ENCODE measurements at places on chromosomes 16 and 17.

DNA sequence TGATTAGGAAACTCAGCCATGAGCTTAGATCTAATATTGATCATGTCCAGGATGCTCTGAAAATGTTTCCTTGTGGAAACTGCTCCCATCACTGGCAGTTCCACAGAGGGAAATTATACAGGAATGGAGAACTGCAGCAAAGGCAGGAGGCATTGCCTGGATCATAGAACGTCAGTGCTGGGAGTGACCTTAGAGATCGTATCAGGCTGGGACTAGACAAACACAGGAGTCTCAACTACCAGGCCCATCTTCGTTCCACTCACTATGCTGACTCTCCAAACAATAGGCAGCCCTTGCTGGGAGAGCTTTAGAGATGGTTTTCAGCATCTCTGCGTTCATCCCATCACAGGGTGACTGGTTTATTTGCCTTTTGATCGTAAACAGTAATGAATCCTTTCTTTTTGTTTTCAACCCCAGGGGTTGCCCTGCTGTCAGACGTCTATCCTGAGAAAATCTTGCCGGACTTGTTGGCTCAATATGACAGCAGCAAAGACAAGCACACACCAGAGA lies 130.3 kb downstream of the TANGO6 start:
- DNase-seq: no peak

- DNase-seq: no peak
These were observed 32.6 kb upstream of the CBFA2T3 start for GRCh38 chr16:89009343-89010209.

GRCh38 chr17:57999496-58000017 lies 7.5 kb downstream of the SRSF1 start:
- no peak for DNase-seq

GRCh38 chr17:34393401-34393800 lies 30.4 kb upstream of the CCL1 start:
- DNase-seq: no peak

DNA sequence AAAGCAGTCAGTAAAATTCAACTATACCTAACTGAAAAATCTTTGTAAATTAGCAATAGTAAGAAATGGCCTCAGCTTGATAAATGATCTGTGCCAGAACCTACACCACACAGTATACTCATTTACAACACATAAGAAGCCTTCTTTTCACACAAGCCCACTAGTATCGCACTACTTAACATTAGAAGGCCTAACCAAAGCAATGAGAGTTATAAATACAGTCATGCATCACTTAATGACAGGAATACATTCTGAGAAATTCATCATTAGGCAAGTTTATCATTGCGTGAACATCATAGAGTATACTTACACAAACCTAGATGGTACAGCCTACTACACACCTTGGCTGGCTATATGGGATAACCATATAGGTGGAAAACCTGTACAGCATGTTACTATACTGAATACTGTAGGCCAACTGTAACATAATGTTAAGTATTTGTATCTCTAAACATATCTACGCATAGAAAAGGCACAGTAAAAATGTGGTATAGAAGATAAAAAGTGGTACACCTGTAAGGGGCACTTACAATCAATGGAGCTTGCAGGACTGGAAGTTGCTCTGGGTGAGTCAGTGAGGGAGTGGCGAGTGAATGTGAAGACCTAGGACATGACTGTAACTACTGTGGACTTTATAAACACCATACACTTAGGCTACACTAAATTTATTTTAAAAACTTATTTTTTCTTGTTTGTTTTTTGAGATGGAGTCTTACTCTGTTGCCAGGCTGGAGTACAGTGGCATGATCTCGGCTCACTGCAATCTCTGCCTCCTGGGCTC lies 126.5 kb upstream of the CORO6 start:
- no peak for DNase-seq

GRCh38 chr17:39116224-39116623 lies 35.2 kb downstream of the PLXDC1 start:
- peak; percentile 41 for DNase-seq

Data from anterior cingulate cortex (tissue), 58 donors.